Fibroblast of mammary gland (primary cell): ENCODE measurements at places on chromosomes 1 and 21.

DNA sequence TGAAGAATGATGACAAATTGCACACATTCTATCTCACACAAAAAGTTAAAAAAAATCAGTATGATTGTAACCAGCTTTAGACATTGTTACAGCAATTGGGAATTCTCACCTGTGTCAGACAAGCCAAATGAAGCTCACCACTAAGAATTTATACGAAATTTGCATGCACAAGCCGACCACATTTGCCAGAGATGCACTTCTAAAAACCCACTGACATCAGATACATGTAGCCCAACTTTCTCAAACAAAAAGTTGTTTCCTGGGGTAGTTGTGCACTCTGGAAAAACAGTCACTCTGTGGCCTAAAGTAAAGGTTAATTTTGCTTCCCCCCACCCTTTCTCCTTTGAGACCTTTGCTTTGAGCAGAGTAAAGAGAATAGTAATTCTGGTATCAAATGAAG is 67.9 kb upstream of the IL12RB2 start:
- no peak for DNase-seq

DNA sequence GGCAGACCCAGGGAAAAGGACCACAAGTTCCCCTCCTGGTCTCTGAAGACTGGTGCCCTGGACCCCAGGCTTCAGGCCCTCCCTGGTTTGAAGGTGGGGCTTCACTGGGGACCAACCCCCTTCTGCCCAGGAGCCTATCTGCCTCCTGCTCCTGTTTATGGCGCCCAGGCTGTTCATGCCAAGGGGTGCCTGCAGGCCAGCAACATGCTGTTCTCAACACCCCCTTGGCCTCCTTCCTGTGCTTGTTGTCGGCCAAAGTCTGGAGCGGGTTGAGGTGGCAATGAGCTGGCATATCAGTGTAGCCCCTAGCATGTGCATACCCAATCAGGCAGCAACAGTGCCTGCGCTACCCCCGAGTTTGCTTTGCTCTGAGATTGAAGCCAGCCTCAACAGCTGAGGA is 46.3 kb downstream of the ATP6V1G3 start:
- no peak for DNase-seq

- DNase-seq = peak; percentile 80
Observed at GRCh38 chr1:70034403-70034802, 171.0 kb downstream of the LRRC40 start.

GRCh38 chr1:174451408-174451807 is 3.6 kb downstream of the GPR52 start:
- no peak for DNase-seq

GRCh38 chr1:2194319-2194897 is at the start of gene FAAP20:
Gene FAAP20 (minus strand): TSS chr1:2194772. CDS start chr1:2194749, 23 bp downstream.
- DNase-seq = peak; percentile 54
